Fibroblast of upper back skin (primary cell): ENCODE measurements at places on chromosomes 1 and 21.

DNA sequence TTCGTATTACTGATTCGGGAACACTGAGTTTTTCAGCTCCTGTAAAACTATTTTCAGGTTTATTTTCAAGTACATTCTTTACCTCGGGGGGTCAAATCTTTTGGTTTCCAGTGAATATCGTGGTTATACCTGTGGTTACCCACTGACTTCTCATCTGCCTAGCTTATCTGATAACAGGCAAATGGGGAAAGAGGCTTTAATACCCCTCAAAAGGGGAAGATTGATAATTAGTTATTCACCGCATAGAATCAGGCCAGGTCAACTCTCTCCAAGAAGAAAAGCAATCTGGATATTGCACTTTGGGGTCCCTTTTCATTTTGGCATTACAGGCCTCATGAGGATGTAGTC, 23.0 kb downstream of the RUNX1 start:
- DNase-seq, result no peak

GRCh38 chr1:33242652-33243051, 13.6 kb upstream of the ZNF362 start:
- DNase-seq, result no peak

DNA sequence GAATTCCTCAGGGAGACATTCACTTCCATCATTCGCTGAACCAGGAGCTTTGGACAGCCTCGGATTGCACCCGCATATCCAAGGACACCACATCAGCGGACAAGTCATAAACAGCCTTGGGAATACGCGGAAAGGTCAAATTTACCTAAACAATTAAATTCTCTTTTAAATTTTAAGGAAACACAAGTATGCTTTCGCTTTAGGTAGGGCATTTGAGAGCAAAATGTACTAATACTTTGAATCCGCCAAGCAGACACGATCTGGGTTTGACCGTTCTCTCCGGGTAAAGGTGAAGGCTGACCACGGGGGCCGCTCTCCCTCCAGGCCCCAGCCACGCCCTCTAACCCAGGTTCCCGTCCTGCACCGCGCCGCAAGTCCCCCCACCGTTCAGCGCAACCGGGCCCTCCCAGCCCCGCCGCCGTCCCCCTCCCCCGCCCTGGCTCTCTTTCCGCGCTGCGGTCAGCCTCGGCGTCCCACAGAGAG, 479 bp upstream of the ACADM start:
- peak; percentile 67 for DNase-seq

DNA sequence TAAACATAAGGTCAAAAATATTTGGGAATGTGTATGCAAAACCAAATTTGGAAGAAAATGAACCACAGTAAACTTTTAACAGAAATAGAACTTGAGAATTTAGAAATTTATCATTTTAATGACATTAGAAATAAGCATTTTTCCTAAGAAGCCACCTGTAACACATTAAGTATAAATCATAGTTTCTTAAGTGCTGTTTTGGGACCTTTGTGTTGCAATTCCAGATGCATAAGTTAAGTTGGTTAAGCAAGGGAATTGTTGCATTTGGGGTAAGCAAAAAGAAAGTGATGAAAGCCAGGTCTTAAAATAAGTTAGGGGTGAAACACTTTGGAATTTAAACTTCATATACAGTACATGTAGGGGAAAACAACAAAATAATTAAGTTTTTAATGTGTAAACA, 49.8 kb downstream of the CDKN2C start:
- DNase-seq, result peak; percentile 8

DNA sequence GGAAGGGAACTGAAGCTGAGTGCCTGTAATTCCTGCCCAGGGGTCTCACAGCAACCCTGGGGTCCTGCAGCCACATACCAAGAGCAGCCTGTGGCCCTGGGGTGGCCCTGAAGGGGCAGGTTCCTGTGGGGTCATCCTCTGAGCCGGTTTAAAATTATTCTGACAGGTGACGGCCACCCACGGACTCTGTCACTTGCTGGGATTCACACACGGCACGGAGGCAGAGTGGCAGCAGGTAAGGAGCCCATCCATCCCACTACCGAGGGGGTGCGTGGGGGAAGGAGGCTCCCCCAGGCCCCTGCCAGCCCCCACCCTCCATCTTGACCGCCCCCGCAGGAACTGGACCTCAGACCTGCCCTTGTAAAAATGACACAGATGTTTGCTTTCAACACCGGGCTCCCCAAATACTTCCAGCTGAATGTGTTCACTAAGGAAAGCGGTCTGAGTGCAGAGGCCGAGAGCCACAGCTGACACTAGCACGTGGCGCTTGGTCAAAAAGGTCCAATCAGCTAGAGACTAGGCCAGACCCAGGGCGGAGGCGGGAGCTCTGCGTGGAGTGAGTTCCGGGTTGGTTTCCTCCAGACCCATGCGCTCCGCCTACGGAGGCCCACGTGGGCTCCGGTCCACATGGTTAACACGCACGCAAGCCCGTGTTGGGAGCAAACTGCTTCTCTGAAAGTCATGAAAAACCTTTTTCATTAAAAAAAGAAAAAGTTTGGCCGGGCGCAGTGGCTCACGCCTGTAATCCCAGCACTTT, 10.0 kb downstream of the YBEY start:
- peak; percentile 91 for DNase-seq

GRCh38 chr1:209511169-209511568, 72.3 kb upstream of the CAMK1G start:
- DNase-seq, result no peak

- DNase-seq, result peak; percentile 91
These were observed 43.4 kb downstream of the IGSF5 start for GRCh38 chr21:39788383-39788782.

DNA sequence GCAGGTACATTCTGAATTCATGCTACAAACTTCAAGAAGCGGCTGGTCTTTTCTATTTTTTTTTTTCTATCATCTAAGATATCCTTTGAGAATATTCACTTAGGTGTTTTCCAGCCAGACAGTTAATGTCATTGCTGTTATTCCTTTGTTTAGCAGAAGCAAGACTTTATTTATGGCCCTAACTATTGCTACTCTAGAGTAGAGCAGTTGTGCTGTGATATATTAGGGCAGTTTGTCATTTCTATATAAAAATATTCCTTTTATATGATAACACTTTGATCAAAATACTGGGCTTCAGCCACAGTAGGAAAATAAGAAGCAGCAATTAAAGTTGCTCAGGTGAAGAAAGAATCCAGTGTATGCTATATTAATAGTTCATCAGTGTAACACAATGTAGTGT, 959.3 kb downstream of the NCAM2 start:
- no peak for DNase-seq

DNA sequence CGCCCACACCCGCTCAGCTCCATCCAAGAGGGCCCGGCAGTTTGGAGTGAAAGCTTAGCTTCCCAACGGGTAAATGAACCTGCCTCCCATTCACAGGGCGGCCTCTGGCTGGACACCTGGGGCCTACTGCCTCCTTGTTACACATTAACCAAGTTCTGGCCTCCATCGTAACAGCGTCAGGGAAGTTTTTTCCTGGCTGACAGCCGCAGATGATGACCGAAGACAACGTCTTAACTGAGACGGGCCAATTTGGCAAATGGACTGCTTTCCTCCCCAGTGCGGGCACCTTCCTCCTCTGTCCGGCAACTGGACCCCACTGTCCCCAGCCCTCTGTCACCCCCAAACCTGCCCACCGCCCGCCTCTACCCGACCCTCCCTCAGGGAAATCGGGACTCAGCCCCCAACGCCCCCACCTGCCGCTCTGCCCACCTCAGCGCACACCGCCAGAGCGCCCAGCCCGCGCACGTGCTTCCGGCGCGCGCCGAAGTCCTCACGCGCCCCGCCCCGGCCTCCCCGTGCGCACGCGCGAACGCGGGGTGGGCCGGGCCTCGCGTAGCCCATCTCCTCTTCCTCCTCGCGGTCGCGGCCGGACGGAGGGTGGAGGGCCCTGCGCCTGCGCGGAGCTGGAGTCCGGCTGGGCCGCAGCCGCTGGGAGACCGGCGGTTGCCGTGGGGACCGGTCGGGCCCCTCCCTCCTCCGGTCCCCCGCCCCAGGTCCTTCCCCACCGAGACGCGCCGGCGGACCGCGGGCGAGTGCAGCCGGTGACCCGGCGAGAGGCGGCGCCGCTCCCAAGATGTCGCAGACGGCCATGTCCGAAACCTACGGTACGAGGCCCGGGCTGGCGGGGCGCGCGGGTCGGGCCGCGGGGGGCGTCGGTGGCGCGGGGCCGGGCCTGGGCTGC, at the start of gene RAB4A:
RAB4A (plus strand) TSS at position 565 of the 901 bp plus-strand sequence; CDS start at position 794, 229 bp downstream.
- DNase-seq, result peak; percentile 88

GRCh38 chr1:162353078-162353477, 23.6 kb downstream of the SPATA46 start:
- DNase-seq, result no peak

DNA sequence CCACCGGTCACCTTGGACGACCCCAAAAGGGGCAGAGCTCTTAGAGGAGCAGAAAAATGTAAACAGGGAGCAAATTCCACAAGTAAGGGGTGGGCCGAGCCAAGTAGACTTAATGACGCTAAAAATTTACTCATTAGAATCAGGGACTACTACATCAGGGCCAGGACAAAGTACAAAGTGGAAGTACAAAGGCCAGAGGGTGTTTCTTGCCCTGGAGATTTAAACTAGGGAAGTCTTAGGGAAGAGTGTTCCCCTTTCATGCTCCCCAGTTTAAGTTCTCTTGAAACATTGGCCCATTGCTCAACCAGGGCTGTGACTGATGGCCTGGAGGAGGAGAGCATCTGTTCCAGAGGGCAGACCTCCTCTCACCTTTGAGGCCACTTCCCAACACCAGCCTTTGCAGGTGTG, 48.6 kb downstream of the BACH1 start:
- DNase-seq, result no peak

DNA sequence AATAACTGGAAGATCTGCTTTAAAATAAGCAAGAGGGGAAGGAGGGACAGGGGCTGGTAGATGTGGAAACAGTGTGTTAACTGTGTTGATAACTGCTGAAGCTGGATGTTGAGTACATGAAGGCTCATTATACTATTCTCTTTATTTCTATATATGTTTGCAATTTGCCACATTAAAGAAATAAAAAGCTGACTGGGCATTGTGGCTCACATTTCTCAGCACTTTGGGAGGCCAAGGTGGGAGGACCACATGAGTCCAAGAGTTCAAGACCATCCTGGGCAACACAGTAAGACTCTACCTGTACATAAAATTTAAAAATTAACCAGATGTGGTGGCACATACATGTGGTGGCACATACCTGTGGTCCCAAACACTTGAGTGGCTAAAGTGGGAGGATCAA, 6.7 kb downstream of the ASH1L start:
- DNase-seq, result no peak

GRCh38 chr1:240824238-240824637, 212.3 kb upstream of the GREM2 start:
- DNase-seq, result no peak

DNA sequence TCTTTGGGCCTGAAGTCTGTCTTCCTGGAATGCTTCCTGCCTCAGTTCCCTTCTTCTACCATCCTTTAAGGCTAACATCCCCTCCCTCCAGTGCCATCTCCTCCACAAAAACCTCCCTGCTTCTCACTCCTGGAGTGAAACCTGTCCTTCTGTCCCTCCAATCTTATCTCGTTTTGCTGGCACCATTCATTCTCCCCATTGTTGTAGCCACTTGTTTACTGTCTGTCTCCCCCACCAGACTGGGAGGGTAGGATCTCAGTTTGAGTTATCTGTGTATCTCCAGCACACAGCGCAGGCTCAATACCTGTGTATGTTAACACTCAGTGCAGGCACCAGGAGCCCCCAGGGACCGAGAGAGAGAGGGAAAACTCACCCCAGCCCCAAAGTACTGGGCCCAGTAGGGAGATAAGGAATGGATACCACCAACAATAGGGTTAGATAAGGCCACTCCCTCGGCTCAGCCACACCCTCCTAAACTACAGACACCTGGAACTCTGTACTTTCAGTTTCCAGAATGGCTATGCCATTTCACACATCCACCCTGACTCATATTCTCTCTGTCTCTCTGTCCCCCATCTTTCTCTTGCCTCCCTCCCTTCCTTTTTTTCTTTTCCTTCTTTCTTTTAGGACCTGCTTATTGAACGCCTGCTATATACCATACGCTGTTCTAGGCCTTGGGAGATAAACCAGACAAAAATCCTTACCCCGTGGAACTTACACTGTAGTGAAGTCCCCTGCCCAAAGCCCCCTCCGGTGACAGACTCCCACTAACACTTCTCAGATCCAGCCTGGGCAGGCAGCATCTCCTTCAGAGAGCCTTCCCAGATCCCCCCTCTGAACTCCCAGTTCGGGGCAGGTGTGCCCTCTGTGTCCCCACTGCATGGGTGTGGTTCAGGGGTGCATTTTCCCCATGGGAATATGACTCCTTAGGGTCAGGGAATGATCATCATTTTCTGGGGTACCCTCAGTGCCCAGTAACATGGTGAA, 3.3 kb upstream of the SSBP3 start:
- no peak for DNase-seq

DNA sequence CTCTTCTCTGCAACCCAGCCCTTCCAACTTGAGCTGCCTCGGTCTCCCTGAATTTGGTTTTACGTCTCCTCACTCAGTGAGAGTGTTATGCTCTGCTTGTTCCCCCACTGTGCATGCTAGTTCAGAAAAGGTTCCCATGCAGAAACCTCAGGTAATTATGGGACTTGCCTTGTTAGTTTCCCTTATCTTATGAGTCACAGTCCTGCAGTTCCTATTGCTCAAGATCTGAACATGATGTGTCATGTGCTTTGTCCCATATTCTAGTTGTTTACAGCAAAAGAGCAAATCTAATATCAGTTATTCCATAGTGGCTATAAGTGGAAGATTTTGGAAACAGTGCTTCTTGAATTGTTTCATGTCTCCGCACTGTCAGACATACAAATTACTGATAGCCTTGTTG, 74.4 kb downstream of the DUSP10 start:
- DNase-seq, result peak; percentile 58

GRCh38 chr21:17746920-17747319, 72.2 kb downstream of the C21orf91 start:
- no peak for DNase-seq

DNA sequence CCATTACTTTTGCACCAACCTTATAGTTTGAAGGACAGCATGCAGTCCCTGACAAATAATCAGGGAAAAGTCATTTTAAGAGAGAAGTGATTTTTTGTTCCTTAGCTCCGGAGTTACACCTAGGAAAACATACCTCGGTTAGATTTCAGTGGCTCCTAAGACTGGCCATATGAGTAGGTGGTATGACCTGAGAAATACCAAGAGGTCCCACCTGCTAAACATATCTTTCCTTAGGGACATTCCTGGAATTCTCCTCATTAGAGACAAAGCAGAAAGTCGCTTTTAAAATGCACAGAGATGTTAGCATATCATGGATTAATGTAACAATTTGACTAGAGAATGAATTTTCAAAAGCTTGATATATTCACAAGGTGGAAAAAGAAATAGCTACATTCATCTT, 84.2 kb upstream of the RNPC3 start:
- no peak for DNase-seq

- peak; percentile 52 for DNase-seq
These were observed 24.2 kb upstream of the SLFNL1 start for GRCh38 chr1:41045740-41046139.

DNA sequence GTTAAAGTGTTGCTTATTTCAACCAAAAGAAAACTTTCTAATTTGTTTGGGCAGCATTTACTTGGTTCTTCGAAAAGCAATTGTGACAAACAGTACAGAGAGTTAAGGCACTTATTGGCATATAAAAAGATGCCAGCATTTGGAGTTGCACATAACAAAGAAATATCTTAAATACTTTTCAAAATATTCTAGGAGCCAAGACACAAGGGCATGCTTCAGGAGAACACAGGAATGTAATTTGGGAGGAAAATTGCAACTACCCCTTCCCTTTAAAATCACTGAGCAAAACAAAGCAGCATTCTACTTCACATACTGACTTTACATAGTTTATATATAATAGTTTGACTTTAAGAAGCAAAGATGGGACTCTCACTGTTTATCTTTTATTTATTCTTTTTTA, 4.6 kb upstream of the TIE1 start:
- no peak for DNase-seq

- no peak for DNase-seq
These were observed 10.0 kb downstream of the RNF220 start for GRCh38 chr1:44415013-44415412.

- DNase-seq, result no peak
These were observed 56.4 kb downstream of the GRIK3 start for GRCh38 chr1:36977731-36978406.
